ENCODE measurements at places on chromosomes 2 and 18.

DNA sequence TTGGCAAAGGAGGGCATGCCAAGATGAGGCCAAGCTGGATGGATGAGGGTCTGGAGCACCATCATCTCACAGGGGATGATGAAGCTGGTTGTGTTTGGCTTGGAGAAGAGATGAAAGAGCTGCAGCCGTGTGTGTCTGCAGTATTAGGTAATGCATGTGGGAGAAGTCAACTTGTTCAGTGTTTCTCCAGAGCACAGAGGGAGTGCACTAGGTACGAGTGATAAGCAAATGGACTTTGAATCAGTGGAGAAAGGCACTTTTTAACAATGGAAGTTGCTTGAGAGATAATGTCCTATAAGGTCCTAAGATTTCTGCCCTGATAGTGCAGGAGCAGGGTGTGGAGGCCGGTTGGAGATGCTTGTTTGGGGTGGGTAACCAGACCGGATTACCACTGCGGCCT is 36.0 kb downstream of the SLC14A2 start:
- DNase-seq: no peak

GRCh38 chr18:58218117-58218516 is 174.1 kb downstream of the NEDD4L start:
- no peak for DNase-seq

GRCh38 chr2:27145682-27146081 is 3.1 kb upstream of the TCF23 start:
- DNase-seq: no peak

- no peak for DNase-seq
These were observed 14.6 kb upstream of the ACMSD start for GRCh38 chr2:134823832-134824231.

DNA sequence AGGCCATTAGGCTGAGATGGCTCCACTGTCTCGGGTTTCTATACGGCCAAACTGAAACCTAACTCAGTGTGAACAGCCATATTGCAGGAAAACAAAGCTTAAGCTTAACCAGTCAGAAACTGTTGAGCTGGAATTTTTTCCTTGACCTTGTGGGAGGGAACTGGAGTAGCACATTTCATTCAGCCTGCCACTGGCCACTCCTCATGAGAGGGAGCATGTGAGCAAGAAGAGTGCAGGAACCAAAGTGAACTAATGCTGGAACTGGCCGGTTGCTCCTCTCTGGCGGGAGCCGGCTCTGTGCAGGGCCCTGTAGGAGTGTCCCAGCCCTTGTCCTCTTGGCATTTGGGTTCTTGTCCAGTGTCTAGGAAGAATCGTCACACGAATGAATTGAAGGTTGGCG is 5.9 kb upstream of the POLE4 start:
- DNase-seq: no peak

- no peak for DNase-seq
These were observed 53.3 kb upstream of the UPP2 start for GRCh38 chr2:158048327-158048726.

GRCh38 chr2:120206022-120206581 is 17.1 kb downstream of the TMEM185B start:
- DNase-seq: peak; percentile 30

GRCh38 chr2:162422894-162423293 is 79.0 kb downstream of the GCA start:
- DNase-seq: no peak

DNA sequence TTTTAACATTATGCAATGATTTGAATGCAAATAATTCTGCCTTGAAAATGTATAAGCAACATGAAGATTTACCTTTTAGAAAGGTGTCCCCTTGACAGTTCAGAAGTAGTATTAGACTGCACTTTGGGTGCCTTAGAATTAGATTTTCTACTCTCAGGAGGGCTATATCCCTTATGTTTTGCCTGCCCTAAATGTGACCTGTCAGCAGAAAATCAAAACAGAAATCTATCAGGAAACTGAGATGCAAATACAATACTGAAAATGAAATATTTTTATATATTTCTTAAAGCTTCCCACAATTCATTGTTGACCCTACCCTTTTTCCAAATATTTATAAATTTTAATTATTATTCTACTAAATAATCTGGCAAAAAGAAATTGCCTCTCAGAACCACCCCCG is 61.5 kb downstream of the TRIP12 start:
- no peak for DNase-seq

DNA sequence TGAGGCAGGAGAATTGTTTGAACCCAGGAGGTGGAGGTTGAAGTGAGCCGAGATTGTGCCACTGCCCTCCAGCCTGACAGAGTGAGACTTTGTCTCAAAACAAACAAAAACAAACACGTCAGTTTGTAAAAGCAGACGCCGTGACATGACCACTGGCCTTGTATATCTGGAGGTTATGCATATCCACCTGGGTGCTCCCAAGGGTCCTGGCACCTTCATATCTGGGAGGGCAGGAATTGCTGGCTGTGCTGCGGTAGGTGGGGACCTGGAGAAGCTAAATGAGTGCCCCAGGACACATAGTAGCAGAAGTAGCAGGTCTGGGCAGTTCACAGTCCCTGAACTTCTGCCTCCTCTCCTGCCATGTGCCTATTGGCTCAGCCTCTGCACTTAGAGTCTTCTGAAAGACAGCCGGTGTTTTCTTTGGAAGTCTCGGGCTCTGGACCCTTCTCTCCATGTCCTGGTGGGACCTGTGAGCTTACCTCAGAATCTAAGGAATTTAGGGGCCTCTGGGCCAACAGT is 30.9 kb upstream of the IL1R2 start:
- DNase-seq: no peak

- DNase-seq: no peak
These were observed 81.8 kb downstream of the INPP5D start for GRCh38 chr2:233141901-233142300.

GRCh38 chr2:191627518-191627917 is 50.4 kb upstream of the NABP1 start:
- DNase-seq: no peak

- no peak for DNase-seq
These were observed 34.7 kb downstream of the SFXN5 start for GRCh38 chr2:73036766-73037165.

GRCh38 chr2:46499392-46499785 is 20.0 kb downstream of the TMEM247 start:
- no peak for DNase-seq

- no peak for DNase-seq
These were observed 24.1 kb upstream of the TMEM214 start for GRCh38 chr2:27008678-27009077.

GRCh38 chr2:7132753-7133152 is 215.5 kb downstream of the RNF144A start:
- no peak for DNase-seq

DNA sequence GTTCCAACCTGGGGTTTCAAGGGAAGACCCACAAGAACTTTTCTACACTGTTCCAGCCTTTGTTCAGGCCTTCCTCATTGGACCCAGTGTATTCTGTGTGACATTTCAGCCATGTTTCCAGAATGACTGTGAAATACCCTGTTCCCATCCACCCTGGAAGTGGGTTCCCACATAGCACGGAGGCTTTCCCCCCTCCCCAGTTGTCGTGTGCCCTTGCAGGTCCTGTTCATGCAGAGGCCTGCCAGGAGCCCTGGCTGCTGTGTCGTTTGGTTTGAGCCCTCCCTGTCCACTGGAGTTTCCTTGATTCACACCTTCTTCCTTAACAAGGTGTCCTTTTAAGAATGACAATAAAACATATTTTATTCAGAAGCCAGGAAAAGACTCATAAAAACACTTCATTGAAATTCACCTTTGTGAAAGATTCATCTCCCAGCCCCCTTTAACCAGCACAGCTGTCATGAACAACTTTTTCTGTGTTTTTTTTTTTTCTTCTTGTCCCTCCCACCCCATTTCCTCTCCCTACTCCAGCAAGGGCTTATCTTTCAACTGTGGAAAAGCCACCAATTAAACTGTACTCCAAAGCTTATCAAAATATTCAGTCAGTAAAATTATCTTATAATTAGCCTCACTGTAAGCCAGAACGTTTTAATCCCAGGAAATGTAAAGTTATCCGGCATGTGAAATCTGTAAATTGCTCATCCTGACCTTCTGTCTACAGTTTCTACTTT is 106.4 kb downstream of the ACOXL start:
- DNase-seq: no peak

DNA sequence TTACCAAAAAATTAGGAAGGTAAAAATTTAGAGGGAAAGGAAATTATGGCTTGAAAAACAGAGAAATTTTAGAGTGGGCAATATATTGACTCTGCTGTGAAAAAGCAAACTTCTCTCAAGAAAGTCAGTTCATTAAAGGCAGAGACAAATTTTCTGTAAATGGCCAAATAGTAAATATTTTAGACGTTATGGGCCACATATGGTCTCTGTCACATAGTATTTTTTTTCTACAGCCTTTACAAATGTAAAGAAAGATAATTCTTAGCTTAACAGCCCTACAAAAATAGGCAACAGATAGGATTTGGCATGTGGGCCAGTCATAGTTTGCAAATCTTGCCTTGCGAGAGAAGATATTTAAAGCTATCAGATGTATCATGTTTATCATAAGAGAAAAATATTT is 1750.4 kb downstream of the SUCLG1 start:
- no peak for DNase-seq

DNA sequence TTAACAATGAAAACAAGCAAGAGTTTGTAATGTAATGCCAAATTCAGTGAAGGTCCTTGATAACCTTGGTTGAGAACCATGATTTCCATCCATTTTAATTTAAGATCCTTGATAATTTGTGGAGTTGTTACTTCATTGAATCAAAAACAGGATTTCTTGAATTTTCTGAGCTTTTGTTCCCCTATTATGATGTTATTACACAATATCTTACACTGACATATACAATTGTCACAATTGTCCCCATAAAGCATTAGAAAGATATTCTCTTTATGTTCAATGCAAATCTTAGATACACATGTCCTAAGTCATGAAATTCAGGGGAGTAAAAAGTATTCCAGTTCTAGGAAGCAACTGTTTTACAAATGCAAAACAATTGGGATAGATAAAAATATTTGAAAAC is 83.6 kb downstream of the ARHGEF33 start:
- DNase-seq: no peak

GRCh38 chr18:32319084-32319483 is 129.2 kb downstream of the MEP1B start:
- no peak for DNase-seq

- no peak for DNase-seq
These were observed 246.8 kb downstream of the DYSF start for GRCh38 chr2:71700041-71700657.

DNA sequence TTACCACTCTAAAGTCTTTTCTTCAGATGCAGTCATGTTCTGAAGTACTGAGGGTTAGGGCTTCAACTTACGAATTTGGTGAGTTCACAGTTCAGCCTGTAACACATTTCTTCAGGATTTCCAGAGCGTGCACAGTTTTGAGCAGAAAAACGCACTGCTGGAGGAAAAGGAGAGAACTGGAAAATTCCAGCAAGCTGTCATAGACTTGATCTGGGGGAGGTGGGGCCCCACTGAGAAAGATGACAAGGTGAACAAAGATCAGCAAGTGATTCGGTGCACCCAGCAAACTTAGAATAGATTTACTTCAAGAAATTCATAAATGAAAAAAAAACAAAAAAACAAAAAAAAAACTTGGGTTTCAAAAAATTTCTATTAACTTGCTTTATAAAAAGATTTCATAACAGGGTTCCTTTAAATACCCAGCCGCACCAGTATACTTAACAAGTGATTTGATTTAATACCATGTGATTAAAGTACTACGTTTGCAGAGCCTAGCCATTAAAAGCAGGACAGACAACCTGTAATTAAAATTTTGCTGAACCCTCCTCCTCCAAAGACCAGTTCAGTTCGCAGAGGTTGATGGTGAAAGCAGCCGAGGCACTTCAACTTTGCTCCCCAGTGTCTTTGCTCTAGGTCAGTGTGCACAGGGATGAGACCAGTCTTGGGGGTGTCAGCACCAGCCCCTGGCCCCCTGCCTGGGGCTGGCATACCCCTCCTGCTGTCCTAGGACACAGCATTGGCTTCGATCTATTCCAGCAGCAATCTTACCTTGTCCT is 30.5 kb downstream of the CTIF start:
- no peak for DNase-seq

GRCh38 chr2:189363559-189363958 is 77.7 kb upstream of the WDR75 start:
- DNase-seq: no peak

- DNase-seq: no peak
These were observed 34.4 kb downstream of the PLEKHA3 start for GRCh38 chr2:178514664-178515063.

DNA sequence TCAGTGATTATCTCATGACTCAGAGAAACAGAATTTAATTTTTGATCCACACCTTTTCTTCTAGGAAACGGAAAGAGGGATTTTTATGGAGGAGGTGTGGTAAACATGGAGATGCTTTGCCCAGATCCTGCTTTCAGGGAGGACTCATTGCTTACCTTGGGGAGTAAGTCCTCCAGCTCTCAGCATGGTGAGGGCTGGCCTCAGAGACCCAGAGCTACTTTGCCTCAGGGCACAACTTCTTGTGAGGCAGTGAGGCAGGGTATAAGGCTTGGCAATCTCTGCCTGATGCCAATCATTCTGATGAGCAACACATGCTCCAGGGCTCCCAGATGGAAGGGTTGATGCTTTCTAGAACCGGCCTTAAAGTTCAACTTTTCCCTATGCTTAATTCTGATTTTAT is 189.9 kb upstream of the DCC start:
- DNase-seq: no peak

GRCh38 chr2:11433822-11434221 is 32.1 kb downstream of the E2F6 start:
- DNase-seq: no peak

- DNase-seq: no peak
These were observed 180.6 kb downstream of the RDH14 start for GRCh38 chr2:18379870-18380269.

DNA sequence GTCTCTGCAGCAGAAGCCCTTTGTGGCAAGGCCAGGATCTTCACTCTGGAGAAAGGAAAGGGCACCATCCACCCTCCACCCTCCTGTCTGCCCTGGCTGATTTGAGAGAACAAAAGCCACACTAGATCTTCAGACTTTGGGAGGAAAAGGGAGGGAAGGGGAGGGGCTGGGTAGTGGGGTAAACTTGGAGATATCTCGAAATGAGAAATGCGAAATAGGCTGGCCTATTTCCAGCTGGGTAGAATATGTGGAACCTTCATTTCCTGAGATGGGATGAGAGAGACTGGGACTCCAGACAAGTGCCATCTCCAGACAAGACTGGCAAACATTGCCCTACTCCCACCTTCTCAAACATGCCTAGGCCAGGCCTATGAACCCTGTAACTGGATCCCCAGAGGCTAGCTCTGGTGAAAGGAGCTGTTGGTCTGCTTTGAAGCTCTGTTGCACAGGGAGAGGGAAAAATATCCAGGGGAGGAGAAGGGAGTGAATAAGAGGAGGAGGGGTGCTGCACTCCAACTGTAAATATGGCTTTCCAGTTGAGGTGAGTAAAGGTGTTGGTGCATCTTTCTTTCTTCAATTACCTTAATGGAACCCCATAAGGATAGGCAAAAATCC is 1.7 kb downstream of the HOXD12 start:
- no peak for DNase-seq
